ENCODE measurements at places on chromosomes 4 and X. TPM values are rescaled to one million over a fixed set of nuclear protein-coding genes. Genes with fewer than 3 reads are reported as not detected.

- peaks cover 3% of the 10 kb centered on the region for H3K36me3 ChIP-seq
- H3K27me3 ChIP-seq, result no peaks in the 10 kb centered on the region
- peak overlapping the region; percentile 46 for H3K4me3 ChIP-seq
- DNase-seq, result no peak
- H3K27ac ChIP-seq, result peak overlapping the region; percentile 86
Measured at GRCh38 chr4:153249199-153250041, 45.2 kb downstream of the TRIM2 start.

GRCh38 chr4:173380987-173381386 lies 10.2 kb downstream of the SAP30 start:
- H3K36me3 ChIP-seq, result peaks cover 2% of the 10 kb centered on the region
- H3K4me1 ChIP-seq, result no peaks in the 10 kb centered on the region
- DNase-seq, result no peak
- H3K4me3 ChIP-seq, result no peak overlapping the region
- H3K27me3 ChIP-seq, result no peaks in the 10 kb centered on the region

The PPEF2 gene
- total RNA-seq, result 0.06 TPM

GRCh38 chrX:138939038-138939437 lies 227.5 kb upstream of the FGF13 start:
- DNase-seq, result no peak
- H3K4me3 ChIP-seq, result no peak overlapping the region
- H3K4me1 ChIP-seq, result no peaks in the 10 kb centered on the region
- no peak overlapping the region for H3K27ac ChIP-seq
- no peaks in the 10 kb centered on the region for H3K27me3 ChIP-seq

GRCh38 chrX:14616301-14616700 lies 87.0 kb downstream of the GLRA2 start:
- H3K4me3 ChIP-seq, result no peak overlapping the region
- H3K27me3 ChIP-seq, result no peaks in the 10 kb centered on the region
- no peaks in the 10 kb centered on the region for H3K4me1 ChIP-seq
- no peak overlapping the region for H3K27ac ChIP-seq
- H3K36me3 ChIP-seq, result no peaks in the 10 kb centered on the region

- H3K36me3 ChIP-seq, result no peaks in the 10 kb centered on the region
- no peaks in the 10 kb centered on the region for H3K4me1 ChIP-seq
- no peak for DNase-seq
- peaks cover 6% of the 10 kb centered on the region for H3K27me3 ChIP-seq
Measured at GRCh38 chrX:24426921-24427746, 38.0 kb upstream of the PDK3 start.

DNA sequence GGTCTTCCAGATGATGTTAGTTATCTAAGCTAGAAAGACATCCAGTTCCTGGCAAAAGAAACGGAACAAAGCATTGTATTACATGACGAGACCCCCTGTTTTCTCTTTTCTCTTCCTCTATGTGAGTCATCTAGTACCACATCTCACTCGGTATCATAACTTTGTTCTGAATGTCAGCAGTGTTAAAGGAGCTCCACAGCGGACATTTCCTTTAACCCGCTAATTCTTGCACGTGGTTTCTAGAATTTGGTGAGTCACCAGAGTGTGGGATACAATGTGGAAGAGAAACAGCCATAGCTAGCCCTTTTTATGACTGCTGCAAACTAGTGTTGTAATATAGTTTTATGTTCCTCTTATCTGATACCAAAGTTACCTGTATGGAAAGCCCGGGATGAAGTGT lies 243.7 kb downstream of the TENM3 start:
- H3K4me3 ChIP-seq, result no peak overlapping the region
- DNase-seq, result no peak
- H3K27me3 ChIP-seq, result no peaks in the 10 kb centered on the region

- DNase-seq, result no peak
- peaks cover 8% of the 10 kb centered on the region for H3K36me3 ChIP-seq
- no peaks in the 10 kb centered on the region for H3K27me3 ChIP-seq
- no peak overlapping the region for H3K4me3 ChIP-seq
Measured at GRCh38 chr4:10066670-10067651, 45.7 kb upstream of the SLC2A9 start.

GRCh38 chr4:41537292-41537890 lies 566 bp upstream of the LIMCH1 start:
- DNase-seq, result peak; percentile 88
- no peak overlapping the region for H3K4me3 ChIP-seq
- H3K36me3 ChIP-seq, result no peaks in the 10 kb centered on the region
- peaks cover 15% of the 10 kb centered on the region for H3K4me1 ChIP-seq
- H3K27me3 ChIP-seq, result peaks cover 5% of the 10 kb centered on the region

GRCh38 chr4:157165935-157166610 lies 54.5 kb upstream of the GRIA2 start:
- no peak for DNase-seq
- no peak overlapping the region for H3K4me3 ChIP-seq
- H3K27ac ChIP-seq, result no peak overlapping the region
- H3K27me3 ChIP-seq, result no peaks in the 10 kb centered on the region
- H3K4me1 ChIP-seq, result no peaks in the 10 kb centered on the region

DNA sequence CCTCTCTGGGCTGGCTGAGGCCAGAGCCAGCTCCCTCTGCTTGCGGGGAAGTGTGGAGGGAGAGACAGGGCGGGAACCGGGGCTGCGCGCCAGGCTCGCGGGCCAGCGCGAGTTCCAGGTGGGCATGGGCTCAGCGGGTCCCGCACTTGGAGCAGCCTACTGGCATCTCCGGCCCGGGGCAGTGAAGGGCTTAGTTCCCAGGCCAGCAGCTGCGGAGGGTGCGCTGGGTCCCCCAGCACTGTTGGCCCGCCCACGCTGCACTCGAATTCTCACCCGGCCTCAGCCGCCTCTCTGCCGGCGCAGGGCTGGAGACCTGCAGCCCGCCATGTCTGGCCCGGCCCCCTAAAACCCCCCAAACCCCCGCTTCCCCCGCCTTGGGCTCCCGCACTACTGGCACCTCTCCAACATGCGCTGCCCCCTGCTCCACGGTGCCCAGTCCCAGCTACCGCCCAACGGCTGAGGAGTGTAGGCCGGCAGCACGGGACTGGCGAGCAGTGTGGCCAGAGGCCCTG lies 33.8 kb upstream of the FAT4 start:
- H3K4me1 ChIP-seq, result no peaks in the 10 kb centered on the region
- H3K27me3 ChIP-seq, result no peaks in the 10 kb centered on the region
- H3K4me3 ChIP-seq, result no peak overlapping the region
- no peak for DNase-seq
- no peaks in the 10 kb centered on the region for H3K36me3 ChIP-seq

DNA sequence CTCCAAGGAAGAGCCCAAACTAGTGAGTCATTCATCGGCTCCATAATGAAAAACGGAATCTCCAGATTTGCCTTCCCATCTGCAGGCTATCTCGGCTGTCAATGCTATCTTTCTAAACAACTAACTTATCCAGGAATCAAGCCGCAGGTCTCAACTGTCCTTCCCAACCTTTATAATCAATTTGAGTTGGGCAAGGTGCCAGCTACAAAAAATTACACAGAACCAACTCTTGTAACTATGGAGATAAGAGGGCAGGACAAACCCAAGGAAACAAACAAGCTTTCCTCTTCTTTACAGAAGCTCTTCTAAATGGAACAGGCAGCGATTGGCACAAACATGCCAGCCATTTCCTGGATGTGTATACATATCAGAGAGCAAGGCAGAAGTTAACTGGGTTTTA lies 61.2 kb upstream of the RAI2 start:
- no peak overlapping the region for H3K4me3 ChIP-seq
- H3K36me3 ChIP-seq, result no peaks in the 10 kb centered on the region
- H3K27ac ChIP-seq, result no peak overlapping the region
- DNase-seq, result no peak

DNA sequence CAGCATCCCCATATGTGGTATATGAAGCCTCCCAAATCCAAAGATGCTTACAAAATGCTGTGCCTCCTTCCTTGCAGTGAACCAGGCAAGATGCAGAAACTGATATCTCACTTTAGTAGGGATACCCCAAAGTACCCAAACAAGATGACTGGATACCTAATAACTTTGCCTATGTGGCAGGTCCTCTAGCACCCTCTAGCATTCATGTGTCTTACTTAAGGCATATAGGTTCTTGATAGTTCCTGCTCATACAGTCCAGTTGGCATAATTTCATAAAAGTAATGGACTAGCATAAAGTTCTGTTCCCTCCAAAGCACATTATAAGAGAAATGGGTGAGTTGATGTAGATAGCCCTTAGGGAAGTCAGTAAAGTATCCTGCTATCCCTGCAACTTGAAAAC lies 36.8 kb upstream of the SPP1 start:
- no peaks in the 10 kb centered on the region for H3K4me1 ChIP-seq
- no peak for DNase-seq
- H3K36me3 ChIP-seq, result no peaks in the 10 kb centered on the region
- no peak overlapping the region for H3K27ac ChIP-seq
- no peaks in the 10 kb centered on the region for H3K27me3 ChIP-seq

The SLC38A5 gene
- total RNA-seq, result 42.5 TPM
